Suprapubic skin (tissue), 4 donors: ENCODE measurements at places on chromosomes 6 and 20. TPM values are rescaled to one million over a fixed set of nuclear protein-coding genes. Genes with fewer than 3 reads are reported as not detected.

The RGS17 gene
- total RNA-seq: 0.08 TPM

GRCh38 chr6:5472571-5472970 lies 211.3 kb downstream of the FARS2 start:
- H3K36me3 ChIP-seq: no peaks in the 10 kb centered on the region
- no peaks in the 10 kb centered on the region for H3K27me3 ChIP-seq
- DNase-seq: no peak
- H3K4me3 ChIP-seq: no peak overlapping the region
- no peaks in the 10 kb centered on the region for H3K4me1 ChIP-seq

The BNIP5 gene
- total RNA-seq: 0.11 TPM

GRCh38 chr6:68911811-68912210 lies 276.7 kb downstream of the ADGRB3 start:
- no peak overlapping the region for H3K27ac ChIP-seq
- no peaks in the 10 kb centered on the region for H3K36me3 ChIP-seq
- no peaks in the 10 kb centered on the region for H3K27me3 ChIP-seq
- no peak for DNase-seq
- no peak overlapping the region for H3K4me3 ChIP-seq
- H3K4me1 ChIP-seq: no peaks in the 10 kb centered on the region

DNA sequence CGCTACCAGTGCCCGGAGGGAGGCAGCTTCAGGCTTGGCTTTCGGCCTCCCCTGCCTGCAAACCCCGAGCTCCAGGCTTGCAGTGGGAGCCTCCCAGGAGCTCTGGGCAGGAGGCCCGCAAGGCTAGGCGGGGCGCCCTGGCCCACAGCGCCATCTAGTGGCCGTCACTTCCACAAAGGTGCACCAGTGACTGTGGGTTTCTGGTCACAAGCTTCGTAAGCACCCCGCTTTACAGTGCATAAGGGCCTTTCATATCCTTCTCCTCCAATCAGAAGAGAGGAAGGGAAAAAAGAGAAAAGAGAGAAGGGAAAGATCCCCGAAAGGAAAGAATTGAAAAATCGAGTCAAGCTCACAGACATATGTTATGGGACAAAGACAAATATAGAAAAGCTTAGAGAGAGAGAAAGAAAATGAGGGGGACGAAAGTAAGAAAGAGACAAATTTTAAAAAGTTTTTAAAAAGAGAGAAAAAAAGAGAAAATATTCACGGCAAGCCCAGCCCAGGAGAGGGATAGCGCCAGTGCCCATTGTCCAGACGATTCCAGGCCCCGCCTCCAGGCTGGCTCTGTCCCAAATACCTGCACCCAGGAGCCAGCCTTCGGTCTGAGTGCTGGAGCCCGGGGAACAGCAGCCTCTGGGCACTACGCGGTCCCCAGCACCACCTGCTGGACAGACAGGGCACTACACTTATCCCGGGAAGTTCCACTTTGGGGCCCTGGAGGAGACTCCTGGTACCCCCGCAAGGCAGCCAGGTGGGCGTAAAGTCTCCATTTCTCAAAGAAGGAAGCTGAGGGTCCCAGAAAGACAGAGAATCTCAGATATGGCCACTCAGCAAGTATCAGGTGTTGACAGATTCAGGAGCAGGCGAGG lies 207.1 kb downstream of the PREX1 start:
- H3K4me1 ChIP-seq: peaks cover 24% of the 10 kb centered on the region
- no peaks in the 10 kb centered on the region for H3K27me3 ChIP-seq
- H3K27ac ChIP-seq: no peak overlapping the region

DNA sequence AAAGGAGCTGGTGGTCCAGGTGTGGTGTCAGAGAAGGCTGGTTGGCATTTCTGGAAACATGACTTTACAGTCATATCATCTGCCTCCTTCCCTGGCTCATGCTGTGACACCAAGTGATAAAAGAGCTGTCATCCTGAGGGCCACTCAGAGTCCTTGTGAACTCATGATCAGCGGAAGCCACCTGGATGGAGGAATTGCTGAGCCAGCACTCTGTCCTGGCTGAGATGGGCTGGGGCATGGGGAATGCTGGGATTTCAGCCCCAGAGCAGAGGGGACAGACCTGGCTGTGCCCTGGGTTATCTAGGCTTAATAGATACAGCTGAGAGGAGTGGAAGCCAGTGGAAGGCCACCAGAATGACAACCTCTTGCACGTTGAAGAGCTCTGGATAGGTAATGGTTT lies 214.3 kb downstream of the DHX35 start:
- no peak overlapping the region for H3K4me3 ChIP-seq
- no peaks in the 10 kb centered on the region for H3K4me1 ChIP-seq
- DNase-seq: no peak
- peaks cover 4% of the 10 kb centered on the region for H3K27me3 ChIP-seq
- H3K36me3 ChIP-seq: no peaks in the 10 kb centered on the region
- H3K27ac ChIP-seq: no peak overlapping the region

GRCh38 chr6:103284835-103285234 lies 1574.9 kb downstream of the HACE1 start:
- H3K4me1 ChIP-seq: no peaks in the 10 kb centered on the region
- H3K36me3 ChIP-seq: no peaks in the 10 kb centered on the region
- H3K4me3 ChIP-seq: no peak overlapping the region
- no peaks in the 10 kb centered on the region for H3K27me3 ChIP-seq
- no peak overlapping the region for H3K27ac ChIP-seq

DNA sequence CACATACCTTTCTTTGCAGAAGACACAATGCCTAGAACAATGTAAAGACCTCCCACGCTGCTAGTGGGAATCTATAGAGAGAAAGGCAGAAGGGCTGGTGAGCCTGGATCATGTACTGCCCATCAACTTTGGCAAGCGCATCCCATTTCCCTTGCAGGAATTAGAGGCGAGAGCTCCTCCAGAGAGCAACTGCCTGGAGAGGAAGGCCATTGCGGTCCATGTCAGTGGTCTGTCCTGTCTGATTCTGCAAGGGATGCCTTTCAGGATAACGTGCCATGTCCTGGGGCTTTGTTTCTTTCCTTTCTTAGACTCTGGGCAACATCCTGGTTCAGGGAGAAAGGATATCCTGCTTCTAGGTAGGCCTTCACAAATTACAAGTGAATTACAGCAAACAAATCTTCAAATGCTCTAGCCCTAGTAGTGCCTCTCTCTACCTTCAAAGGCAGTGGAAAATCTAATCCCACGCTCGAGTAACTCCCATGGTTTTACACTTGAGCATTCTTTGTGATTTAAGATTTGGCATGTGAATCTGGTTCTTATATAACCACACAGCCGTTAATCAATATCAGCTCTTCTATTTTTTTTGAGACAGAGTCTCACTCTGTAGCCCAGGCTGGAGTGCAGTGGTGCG lies 38.5 kb downstream of the GCNT2 start:
- peak; percentile 7 for DNase-seq
- H3K27me3 ChIP-seq: no peaks in the 10 kb centered on the region
- H3K27ac ChIP-seq: peak overlapping the region; percentile 37
- H3K36me3 ChIP-seq: no peaks in the 10 kb centered on the region
- peaks cover 21% of the 10 kb centered on the region for H3K4me1 ChIP-seq
- H3K4me3 ChIP-seq: no peak overlapping the region

- H3K27ac ChIP-seq: no peak overlapping the region
- no peak overlapping the region for H3K4me3 ChIP-seq
- no peaks in the 10 kb centered on the region for H3K4me1 ChIP-seq
- no peaks in the 10 kb centered on the region for H3K36me3 ChIP-seq
Measured at GRCh38 chr20:10928841-10929421, 255.1 kb upstream of the JAG1 start.
